ENCODE measurements at places on chromosomes 1 and 21. TPM values are rescaled to one million over a fixed set of nuclear protein-coding genes. Genes with fewer than 3 reads are reported as not detected.

TRIM17 gene
- total RNA-seq, result 1.3 TPM

DNA sequence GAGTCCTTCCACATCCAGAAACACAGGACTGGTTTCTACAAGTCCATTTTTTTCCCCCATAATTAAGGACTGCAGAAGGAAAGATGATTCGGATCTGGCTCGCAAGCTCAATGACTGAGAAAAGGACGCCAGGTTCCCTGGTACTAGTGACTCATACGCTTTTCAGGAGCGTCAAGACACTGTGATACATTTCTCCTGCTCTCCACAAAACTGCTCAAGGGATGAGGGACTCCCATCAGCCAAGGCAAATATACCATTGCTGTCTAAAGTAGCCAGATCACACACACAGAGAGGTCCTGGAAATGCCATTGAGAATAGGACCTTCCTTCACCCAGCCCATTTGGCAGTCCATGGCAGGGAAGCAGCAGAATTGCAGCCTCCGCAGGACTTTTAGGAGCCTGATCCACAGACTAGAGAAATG lies 253.6 kb upstream of the IRF2BP2 start:
- no peaks in the 10 kb centered on the region for H3K27me3 ChIP-seq
- peak overlapping the region; percentile 64 for H3K27ac ChIP-seq
- no peak for DNase-seq
- H3K4me1 ChIP-seq, result peaks cover 19% of the 10 kb centered on the region
- no peaks in the 10 kb centered on the region for H3K36me3 ChIP-seq

- no peaks in the 10 kb centered on the region for H3K36me3 ChIP-seq
- H3K4me1 ChIP-seq, result no peaks in the 10 kb centered on the region
- no peaks in the 10 kb centered on the region for H3K27me3 ChIP-seq
- H3K27ac ChIP-seq, result no peak overlapping the region
- no peak for DNase-seq
Observed at GRCh38 chr1:63878932-63879331, 105.1 kb downstream of the ROR1 start.

BATF3 gene
- total RNA-seq, result 1.6 TPM

GRCh38 chr1:119908661-119909060 lies 12.3 kb upstream of the ADAM30 start:
- no peaks in the 10 kb centered on the region for H3K4me1 ChIP-seq
- no peak for DNase-seq
- no peak overlapping the region for H3K27ac ChIP-seq
- H3K4me3 ChIP-seq, result no peak overlapping the region
- H3K36me3 ChIP-seq, result no peaks in the 10 kb centered on the region

GRCh38 chr1:53047737-53048736 lies 14.0 kb upstream of the PODN start:
- H3K4me3 ChIP-seq, result no peak overlapping the region
- no peaks in the 10 kb centered on the region for H3K27me3 ChIP-seq
- DNase-seq, result no peak
- H3K4me1 ChIP-seq, result peaks cover 15% of the 10 kb centered on the region
- H3K27ac ChIP-seq, result no peak overlapping the region

C1QB gene
- 83.4 TPM for total RNA-seq

NR0B2 gene
- total RNA-seq, result not detected

Measured in thyroid gland (tissue), 4 donors.